ENCODE measurements at places on chromosomes 1 and 21.

GRCh38 chr1:214199585-214199984 is 81.4 kb upstream of the SMYD2 start:
- no peak for DNase-seq

DNA sequence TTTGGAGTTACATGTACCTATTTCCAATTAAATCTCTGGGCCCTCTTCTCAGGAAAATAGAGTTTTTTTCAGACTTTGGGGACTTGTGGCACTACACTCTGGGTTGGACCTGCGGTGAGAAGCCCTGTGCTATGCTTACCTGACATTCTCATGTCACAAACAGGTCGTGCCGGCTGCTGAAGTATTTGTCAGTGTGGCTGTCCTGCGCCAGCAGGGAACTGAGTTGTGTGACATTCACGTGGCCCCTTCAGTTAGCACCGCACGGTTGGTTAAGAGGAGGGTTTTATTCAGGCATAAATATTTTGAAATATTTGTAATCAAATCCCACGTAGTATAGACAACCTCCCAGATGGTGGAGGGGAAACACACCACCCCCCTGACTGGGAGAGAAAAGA is 6.3 kb upstream of the COL6A2 start:
- no peak for DNase-seq

GRCh38 chr1:234896477-234897389 is 231.9 kb downstream of the TOMM20 start:
- no peak for DNase-seq

DNA sequence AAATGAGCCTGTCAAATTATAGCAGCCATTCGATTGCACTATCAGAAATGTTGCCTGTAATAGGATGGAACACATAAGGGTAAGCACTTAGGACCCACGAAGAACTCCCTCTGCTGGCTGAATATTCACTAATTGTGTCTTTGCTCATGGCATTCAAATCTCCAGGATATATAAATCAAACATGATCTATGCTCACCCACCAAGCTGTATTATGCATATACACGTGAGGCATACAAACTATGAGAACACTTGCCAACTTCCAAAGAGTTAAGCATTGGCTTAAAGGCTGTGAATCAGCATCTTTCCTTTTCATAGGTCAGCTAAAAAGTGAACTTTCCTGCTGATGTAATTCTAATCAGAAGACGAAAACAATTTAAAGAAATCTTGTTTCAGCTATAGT is 34.5 kb downstream of the TMPRSS15 start:
- no peak for DNase-seq

GRCh38 chr1:22127248-22127647 is 15.6 kb downstream of the WNT4 start:
- DNase-seq = no peak

DNA sequence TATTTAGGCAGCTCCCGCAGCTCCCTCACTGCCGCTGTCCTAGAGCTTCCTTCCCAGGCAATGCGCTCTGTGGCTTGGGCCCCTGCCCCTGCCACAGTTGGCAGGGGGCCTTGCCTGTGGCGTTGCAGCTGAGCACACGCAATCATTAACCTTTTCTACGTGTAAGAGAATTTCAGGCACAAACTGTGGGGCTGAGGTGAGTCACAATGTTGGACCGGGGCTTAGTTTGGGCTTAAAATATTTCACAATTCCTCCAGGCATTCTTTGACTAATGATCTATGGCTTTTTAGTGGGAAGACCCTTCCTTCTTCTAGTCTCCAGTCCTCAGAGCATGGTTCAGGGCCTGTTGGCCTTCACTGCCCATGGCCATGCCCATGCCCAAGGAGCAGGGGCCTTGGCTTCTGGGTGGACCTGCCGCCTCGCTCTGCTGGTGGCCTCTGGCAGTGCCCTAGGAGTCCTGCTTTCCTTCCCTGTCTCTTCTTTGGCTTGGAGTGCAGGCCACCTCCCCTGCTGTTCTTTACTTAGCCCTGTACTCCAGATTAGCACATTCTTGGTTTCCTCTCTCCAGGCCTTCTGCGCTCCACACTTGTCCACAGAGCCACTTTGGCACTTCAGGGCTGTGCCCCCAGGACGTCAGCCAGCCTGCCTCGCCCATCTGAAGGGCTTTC is 39.2 kb downstream of the MAPKAPK2 start:
- no peak for DNase-seq

DNA sequence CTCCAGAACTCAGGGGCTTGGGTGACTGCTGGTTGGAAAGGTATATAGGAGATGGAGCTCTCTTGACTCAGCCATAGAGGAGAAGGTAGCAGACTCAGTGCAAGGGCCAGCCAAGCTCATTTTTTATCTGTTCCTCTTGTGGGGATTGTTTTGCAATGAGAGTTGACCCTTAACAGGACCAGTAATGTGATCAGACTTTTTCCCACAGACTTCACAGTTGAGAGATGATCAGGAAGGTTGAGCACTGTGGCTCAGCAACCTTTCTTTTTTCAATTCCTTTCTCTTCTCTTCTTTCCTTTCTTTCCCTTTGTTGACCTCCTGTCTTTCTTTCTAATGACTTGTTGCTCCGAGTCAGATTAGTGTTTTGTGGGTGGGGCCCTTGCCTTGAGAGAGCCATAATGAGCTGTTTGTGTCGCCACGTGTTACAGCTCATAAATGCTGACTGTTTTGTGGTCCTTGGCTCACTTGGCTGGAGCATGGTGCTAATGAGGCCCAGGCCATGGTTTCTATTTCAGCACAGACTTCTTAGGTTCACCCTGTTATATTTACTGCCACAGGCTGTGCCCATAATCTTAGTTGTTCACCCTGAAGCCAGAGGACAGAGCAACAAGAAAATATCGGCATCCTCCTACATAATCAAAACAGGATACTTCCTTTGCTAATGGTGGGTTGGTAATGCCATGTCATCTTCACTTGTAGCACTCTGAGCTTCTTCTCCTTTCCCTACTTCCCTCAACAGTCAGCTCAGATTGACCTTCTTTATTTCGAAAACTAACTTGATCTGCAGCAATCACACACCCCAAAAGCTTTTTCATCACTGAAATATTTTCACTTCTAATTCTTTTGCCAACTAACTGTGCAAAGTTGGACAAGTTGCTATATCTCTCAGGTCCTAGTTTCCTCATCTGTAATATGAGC is 13.9 kb downstream of the ADAM30 start:
- no peak for DNase-seq

- no peak for DNase-seq
Measured at GRCh38 chr1:38392861-38393260, 346.3 kb upstream of the POU3F1 start.
